ENCODE measurements at places on chromosomes 4 and X.

DNA sequence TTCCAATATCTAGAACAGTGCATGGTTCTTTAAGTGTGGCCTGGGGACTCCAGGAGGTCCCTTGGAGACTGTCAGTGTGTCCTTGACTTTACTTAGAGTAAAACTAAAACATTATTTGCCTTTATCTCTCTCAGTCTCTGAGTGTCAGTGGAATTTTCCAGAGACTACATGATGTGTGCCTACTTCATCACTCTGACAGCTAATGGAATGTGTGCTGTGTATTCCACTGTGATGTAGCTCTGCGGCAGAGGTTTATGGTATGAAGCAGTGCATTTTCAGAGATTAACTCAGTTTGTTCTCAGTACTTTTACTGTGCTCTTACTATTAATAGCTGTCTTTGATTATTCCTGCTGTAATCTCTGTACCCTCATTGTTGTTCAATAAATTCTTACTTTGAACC is 85.6 kb downstream of the MANBA start:
- DNase-seq = peak; percentile 37

DNA sequence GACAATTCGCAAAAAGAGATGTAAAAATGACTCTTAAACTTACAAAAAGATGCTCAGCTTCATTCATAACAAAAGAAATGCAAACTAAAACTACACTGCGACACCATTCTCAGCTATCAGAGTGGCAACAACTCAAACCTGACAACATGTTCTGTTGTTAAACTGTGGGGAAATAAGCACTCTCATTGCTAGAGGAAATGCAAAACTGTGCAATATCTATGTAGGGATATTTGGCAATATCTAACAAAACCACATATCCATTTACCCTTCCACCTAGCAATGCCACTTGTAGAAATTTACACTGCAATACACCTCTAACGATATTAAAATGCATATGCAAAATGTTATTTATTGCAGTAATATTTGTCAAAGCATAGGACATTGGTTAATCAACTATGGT is 78.3 kb upstream of the EGFL6 start:
- DNase-seq = no peak

GRCh38 chrX:69531031-69531755 is 27.1 kb downstream of the NALF2 start:
- no peak for DNase-seq

DNA sequence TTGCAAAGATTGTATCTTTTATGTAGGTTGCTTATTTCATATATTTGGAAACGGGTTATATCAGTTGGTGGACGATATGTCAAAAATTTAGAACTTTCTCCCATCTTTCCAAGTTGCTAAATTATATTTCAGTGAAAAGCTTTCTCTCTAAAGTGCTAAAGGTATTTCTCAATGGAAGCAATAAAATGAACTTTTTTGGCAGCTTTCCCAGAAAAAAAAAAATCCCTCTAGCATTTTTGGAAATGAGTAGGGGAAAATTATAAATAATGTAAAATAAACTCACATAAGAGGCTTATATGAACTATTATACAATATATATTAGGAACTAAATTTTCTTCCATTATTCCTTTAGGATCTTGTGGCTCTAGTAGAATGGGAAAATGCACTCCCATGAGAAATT is 152.2 kb downstream of the GRID2 start:
- DNase-seq = no peak

- no peak for DNase-seq
Measured at GRCh38 chr4:113834298-113834697, 72.8 kb upstream of the CAMK2D start.

- peak; percentile 2 for DNase-seq
Measured at GRCh38 chrX:70554081-70554480, 109.4 kb downstream of the DLG3 start.

GRCh38 chr4:54004463-54004862 is 59.9 kb downstream of the CHIC2 start:
- DNase-seq = no peak

GRCh38 chr4:186839122-186840037 is 115.7 kb upstream of the FAT1 start:
- peak; percentile 83 for DNase-seq

- DNase-seq = no peak
Measured at GRCh38 chr4:48114412-48114811, 19.6 kb downstream of the TXK start.

GRCh38 chr4:186772936-186773487 is 49.4 kb upstream of the FAT1 start:
- DNase-seq = peak; percentile 20

GRCh38 chr4:33959519-33959918 is 2284.8 kb downstream of the ARAP2 start:
- peak; percentile 66 for DNase-seq

GRCh38 chrX:38607976-38608375 is 46.6 kb downstream of the TSPAN7 start:
- no peak for DNase-seq

GRCh38 chrX:149003863-149004660 is 501.0 kb downstream of the IDS start:
- DNase-seq = peak; percentile 66

DNA sequence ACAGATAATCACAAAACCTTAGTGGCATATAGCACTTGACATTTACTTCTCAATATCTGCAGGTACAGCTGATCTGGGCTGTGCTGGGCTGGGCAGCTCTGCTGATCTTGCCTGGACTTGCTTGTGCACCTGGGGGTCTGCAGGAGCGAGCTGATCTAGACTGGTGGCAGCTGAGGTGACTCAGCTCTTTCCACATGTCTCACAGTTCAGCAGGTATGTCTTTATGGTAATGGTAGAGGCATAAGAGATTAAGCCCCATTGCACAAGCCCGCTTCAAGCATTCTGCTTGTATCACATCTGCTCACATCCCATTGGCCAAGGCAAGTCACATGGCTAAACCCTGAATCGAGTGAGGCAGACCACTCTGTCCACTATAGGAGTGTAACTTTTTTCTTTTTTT is 506.7 kb downstream of the BCOR start:
- DNase-seq = no peak

DNA sequence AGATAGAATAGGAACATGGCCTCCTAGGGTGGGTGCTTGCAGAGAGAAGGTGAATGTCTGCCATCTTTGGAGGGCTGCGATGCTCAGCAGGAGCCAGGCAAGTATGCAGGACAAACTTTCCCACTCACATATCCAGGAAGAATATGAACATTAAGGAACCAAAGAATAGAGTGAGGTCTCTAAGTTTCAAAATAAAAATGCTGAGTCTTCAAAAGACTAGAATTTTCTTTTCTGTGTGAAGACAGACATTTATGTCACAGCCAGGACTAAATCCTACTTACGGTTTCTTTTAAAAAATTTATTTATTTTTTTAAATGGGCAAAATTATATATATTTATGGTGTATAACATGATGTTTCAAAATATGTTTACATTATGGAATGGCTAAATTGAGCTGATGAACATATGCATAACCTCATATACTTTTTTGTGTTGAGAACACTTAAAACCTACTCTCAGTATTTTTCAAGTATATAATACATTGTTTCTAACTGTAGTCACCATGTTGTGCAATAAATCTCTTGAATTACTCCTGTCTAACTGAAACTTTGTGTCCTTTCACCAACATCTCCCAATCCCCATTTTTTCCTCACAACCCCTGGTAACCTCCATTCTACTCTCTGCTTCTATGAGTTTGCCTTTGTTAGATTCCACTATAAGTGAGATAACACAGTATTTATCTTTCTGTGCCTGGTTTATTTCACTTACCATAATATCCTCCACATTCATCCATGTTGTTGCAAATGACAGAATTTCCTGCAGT is 177.8 kb upstream of the HAND2 start:
- DNase-seq = no peak

- no peak for DNase-seq
Measured at GRCh38 chrX:37746218-37746941, 33.5 kb upstream of the CYBB start.

GRCh38 chr4:149108626-149109025 is 666.4 kb upstream of the NR3C2 start:
- DNase-seq = peak; percentile 9

DNA sequence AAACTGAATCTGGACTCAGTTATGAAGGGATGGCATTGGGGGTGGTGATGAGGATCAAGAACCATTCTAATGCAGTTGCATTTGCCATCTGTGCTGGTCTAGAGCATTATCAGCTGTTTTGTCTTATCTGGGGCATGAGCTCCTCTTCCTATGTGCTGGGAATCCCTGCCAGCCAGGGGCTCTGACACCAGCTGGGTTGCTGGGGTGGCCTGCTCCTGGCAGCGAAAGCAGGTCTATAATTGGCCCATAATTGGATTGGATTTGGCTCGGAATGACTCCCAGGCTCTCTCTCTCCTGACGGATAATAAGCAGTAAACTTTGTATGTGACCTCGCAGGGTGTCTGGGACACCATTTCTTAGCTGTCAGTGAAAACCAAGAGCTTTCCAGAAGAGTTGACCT is 34.1 kb downstream of the SMPX start:
- no peak for DNase-seq

DNA sequence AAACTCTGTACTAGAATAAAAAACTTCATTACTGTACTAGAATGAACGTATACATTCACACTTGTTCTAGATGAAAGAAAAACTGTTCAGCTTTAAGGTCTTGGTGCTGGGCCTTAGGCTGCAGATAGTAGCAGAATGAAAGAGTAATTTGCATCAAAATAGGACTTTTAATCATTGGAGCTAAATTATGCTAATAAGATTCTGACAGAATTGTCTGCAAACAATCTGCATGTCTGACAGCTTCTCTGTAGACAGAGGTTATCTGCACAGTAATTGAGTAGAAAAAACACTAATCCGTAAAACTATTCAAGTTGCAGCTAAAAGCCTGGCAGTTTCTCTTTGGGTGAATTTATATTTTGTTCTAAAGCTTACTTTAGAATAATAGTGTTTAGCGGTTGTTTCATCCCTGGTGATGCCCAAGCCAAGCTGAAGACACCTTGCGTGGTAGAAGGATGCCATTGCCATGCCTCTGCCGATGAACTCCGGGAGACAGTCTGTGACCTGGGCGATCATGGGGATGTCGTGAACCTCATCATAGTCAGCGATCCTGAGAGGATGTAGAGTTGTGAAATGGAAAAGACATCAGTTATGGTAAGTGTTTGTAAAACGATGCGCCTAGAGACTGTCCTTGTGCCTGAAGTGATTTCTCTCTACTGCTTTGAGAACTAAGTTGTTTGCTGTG is 25.3 kb downstream of the LRP2BP start:
- DNase-seq = no peak

DNA sequence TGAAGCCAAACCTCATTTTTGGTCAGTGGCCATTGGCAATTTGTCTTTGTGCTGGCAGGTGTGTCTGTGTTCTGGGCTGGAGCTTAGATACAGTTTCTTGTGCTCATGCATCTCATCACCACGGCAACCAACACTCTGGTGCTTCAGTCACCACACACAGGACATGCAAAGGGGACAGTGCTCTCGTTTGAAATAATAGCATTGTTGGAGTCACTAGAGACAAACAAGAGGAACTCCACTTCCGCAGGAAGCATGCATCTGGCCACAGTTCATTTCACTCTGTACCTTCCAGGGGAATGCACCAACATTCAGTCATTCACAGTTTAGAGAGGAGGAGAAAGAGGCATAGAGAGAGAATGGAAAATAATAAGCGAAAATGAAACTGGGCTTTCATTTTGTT is 267.4 kb downstream of the ANK2 start:
- peak; percentile 20 for DNase-seq

- no peak for DNase-seq
Measured at GRCh38 chr4:68077737-68078136, 51.9 kb downstream of the TMPRSS11F start.

DNA sequence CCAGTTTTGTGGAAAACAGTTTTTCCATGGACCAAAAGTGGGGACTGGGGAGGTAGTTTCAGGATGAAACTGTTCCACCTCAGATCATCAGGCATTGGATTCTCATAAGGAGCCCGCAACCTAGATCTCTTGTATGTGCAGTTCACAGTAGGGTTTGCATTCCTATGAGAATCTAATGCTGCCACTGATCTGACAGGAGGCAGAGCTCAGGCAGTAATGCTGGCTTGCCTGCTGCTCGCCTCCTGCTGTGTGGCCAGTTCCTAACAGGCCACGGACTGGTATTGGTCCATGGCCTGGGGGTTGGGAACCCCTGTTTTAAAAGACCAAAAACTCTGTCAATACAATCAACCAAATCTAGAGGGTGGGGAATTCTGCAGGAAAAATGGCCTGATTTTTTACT is 100.0 kb upstream of the EOLA2 start:
- no peak for DNase-seq

DNA sequence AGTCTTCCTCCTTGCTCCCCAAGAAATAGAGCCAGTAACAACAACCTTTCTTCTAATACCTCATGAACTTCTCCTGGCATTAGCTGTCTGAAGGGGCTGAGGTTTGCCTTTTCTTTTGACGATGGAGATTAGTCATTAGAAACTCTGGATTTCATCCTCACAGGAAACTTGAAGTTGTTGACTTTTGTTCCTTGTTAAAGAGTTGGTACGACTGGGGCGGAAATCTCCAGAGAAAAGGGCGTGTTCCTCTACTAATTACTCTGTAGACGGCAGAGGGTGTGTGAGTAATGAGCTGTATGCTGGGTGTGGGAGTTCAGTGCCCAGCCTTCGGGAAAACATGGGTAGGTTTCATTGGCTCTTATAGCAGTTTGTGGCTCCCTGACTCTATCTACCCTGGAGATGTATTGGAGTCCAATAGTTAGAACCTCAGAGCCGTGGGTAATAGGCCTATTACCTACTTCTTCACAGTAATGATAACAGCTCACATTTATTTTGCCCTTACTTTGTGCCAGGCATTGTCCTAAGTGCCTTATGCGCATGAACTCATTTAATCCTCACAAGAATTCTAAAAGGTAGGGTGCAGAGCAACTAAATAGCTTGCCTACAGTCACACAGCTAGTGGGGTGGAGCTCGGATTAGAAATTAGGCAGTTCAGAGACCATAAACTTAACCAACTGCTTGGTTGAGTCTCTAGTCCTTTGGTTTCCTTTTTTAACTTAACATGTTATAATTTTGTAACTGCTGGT is 23.4 kb downstream of the TMEM164 start:
- peak; percentile 65 for DNase-seq

- DNase-seq = no peak
Measured at GRCh38 chr4:81723019-81723884, 251.5 kb upstream of the RASGEF1B start.

DNA sequence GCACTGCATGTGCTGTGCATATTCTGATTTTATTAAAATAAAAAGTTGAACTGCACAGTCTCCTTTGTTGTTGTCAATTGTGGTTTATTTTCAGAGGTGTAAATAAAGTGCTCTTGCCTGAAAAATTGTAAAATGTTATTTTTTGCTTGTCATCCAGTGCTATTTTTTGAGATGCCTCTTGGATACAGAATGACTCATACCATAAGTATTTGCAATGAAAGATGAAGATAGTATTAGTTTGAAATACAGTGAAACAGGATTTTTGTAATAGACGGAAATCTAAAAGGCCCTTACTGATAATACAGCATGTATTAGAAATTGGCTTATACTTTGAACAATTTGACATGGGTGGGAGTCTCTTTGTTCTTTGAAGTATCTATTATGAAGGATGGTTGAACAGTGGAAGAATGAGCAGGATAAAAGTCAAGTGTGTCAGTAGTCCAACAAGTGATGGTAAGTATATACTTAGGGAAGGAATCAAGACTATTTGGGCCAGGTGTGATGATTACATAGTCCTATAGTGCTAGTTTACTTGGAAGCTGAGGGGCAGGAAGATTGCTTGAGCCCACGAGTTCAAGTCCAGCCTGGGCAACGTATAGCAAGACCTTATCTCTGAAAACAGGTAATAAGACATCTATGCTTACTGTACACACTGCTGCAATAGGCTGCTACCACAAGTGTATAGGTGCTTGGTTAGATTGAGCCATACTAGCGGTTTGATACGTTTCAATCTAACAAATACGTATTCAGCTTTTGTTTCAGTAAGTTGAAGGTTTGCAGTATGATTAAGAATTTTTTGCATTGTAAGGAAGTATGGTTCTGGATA is 16.4 kb downstream of the DDX3X start:
- no peak for DNase-seq

Measured in astrocyte (in vitro differentiated cells and primary cell).